ENCODE measurements at places on chromosomes 7 and 10.
A peak's percentile ranks its signal among the peaks of the same experiment; 100 is the strongest.

DNA sequence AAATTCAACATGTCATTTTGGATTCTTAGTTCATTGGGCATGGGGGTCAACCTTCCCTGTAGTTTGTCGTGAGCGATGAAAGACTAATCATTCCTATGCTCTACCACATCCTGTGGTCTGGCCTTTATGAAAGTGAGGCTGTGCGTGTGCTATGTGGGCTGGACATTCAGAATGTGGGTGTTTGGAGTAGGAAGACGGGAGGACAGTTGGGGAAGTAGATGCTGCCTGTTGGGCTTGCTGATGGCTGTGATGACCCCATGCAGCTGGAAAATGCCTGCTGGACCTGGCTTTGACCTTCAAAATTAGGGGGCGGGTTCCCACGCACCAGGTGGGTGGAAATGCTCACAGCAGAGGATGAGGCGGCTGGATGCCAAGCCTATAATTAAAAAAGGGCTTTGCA lies 90.9 kb upstream of the MKI67 start:
- no peak for DNase-seq

- no peak for DNase-seq
Observed at GRCh38 chr10:61541960-61542359, 88.8 kb upstream of the TMEM26 start.

DNA sequence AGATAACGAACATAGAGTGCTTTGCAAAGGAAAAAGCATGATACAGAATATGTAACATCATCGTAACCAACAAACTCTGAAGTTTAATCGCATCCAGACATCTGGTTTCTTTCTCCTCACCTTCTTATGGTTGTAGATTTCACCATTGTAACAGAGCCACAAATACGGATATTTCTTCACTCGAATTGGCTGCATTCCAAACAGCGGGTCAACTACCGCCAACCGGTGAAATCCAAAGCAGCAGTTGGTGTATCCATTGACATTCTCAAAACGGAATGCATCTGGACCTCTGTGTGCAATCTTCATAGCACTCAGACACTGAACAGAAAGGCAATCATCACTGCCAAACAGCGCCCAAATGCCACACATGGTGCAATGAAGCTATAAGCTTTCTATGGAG lies 3.4 kb downstream of the ASNS start:
- no peak for DNase-seq

DNA sequence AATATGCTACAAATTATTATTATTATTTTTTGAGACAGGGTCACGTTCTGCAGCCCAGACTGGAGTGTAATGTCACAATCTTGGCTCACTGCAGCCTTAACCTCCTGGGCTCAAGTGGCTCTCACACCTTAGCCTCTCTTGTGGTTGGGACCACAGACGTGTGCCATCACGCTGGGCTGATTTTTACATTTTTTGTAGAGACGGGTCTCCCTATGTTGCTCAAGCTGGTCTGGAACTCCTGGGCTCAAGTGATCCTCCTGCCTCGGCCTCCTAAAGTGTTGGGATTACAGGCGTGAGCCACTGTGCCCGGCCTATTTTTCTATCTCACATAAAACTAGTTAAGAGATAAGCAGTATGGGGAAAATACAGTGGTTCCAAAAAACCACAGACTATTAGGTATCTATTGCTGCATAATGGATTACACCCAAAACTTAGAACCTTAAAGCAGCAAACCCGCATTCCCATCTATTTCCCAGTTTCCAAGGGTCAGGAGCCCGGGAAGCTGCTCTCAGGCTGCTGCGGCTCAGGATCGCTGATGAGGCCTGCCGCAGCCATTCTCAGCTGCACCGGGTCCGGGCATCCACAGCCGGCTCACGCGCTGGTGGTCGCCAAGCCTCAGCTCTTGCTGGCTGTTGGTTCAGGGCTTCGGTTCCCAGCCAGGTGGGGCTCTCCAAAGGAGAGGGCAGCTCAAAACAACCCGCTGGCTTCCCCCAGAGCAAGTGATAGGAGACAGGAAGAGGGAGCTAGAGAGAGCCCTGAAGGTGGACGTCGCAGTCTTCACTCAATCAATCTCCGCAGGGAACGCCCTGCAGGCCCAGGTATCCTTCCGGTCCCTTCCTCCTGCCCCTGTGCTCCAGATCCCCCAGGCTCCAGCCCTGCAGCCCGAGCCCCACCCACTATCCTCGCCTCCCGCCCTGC lies 128.2 kb downstream of the UBE2H start:
- no peak for DNase-seq

DNA sequence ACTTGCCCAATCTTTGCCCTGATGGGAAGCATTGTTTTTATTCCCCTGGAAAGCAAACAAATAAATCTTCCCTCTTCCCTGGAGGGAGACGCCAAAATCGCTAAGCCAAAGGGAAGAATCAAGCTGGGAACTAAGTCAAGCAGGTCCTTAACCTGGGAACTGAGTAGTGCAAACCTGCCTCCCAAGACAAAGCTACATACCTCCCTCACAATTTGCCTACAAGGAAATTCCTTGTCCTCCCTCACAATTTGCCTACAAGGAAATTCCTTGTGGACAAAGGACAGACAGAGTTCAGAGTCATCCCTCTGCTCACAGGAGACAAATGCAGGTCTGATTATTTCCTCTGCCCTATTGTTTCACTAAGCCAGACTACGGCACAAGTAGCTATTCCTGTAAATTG lies 50.5 kb downstream of the SPOCK2 start:
- DNase-seq = no peak

DNA sequence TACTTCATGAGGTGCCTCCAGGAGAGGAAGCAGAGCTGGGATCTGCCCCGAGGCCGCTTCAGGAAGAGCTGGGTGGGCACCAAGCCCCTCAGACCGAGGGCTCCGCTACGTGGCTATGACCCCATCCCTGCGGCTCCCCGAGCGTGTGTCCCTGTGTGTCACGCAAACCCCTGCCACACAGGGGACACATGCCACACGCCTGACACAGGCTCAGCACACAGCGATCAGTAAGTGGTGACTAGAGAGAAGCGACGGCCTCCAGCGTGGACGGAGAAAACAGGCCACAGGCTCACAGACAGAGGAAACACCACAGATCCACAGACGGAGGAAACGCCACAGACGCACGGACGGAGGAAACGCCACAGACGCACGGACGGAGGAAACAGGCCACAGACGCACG lies 18.5 kb downstream of the DIP2C start:
- no peak for DNase-seq

GRCh38 chr10:121754666-121755065 lies 156.4 kb upstream of the FGFR2 start:
- DNase-seq = no peak

DNA sequence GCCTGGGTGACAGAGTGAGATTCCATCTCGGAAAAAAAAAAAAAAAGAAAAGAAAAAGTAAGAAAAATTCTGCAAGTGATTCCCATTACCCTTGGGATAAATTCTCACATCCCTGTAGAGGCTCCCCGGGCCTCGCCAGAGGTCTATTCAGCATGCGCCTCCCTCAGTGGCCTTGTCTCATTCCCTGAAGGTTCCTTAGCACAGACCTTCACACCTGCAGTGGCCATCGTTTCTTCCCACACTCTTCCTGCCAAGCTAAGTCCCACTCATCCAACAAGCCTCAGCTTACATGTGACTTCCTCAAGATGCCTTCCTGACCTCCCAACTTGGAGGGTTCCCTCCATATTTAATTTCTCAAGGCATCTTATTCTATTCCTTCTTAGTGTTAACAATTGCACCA lies 20.9 kb upstream of the BAG3 start:
- DNase-seq = no peak

DNA sequence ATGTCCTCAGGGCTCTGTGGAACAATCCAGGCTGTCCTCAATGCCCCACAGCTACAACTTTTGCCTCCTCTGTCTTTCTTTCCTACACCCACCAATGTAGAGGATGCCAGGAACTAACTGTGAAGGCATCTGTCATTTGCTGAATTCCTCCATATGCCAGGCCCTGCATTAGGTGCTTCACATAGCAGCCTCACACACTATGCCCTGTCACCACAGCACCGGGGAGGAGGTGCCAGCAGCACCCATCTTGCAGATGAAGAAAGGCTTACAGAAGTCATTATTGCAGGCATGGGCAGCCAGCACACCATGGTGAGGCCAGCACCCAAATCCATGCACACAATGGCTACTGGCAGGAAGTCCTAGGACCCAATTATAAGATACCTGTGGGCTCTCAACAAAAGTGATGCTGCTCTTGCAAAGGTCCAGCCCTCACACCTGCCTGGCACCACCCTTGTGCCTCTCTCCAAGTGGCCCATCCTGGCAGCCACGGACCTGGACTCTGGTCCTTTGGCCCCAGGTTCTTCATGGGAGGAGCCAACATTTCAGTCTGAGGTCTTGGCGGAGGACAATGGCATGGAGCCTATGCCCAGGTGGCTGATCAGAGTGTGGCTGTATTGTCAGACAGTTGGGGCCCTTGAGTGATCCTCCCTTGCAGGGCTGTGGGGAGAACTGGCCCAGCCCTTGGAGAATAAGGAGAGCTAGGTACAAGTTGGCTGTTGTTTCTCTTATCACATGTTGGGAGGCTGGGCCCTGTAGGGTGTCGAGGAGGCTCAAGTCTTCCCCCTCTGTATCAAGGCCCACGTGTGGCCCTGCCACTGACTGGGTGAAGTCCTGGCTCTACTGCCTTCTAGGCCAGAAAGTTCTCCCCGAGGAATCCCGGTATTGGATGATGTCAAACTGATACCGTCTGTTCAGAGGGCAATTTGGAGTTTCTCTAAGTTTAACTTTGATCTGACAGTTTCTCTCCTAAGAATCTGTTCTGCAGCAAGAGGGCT lies 14.4 kb upstream of the MYL7 start:
- DNase-seq = no peak

GRCh38 chr10:14579405-14579804 lies 195.3 kb downstream of the FAM107B start:
- no peak for DNase-seq

GRCh38 chr7:50367100-50367499 lies 62.6 kb downstream of the IKZF1 start:
- DNase-seq = no peak

GRCh38 chr10:13998163-13998835 lies 332.4 kb downstream of the FRMD4A start:
- DNase-seq = no peak

- DNase-seq = peak; percentile 92
Observed at GRCh38 chr7:27160546-27161213, 4.2 kb upstream of the HOXA7 start.

- DNase-seq = no peak
Observed at GRCh38 chr10:33150889-33151288, 183.6 kb downstream of the NRP1 start.

DNA sequence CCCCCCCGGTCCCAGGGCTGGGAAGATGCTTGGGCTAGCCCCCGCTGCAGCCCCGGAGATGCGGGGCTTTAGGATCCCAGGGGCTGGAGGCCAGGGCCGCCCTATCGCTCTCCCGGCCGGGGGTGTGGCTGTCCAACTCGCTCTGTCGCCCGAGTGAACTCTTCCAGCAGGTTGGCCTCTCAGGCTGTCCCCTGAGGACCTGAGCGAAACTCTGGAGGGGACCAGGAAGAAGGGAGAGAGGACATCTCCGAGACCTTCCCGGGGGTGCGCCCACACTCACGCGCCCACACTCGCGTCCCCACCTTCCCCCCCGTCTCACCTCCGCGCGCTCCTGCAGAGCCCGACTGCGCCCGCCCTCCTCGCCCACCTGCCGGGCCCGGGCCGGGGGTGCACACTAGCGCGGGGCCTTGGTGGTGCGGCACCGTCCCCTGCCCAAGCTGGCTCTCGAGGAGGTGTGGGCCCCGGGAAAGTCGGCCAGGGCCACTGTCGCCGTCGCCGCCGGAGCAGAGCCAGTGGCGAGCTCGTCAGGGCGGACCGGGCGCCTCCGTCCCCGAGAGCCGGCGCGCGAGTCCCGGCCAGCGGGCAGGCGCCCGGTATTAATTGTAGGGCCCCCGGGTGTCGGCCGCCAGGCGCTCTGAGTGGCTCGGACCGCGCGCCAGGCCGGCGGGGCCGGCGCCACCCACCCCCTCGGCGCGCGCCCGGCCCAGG lies 101.7 kb upstream of the SVIL start:
- peak; percentile 60 for DNase-seq

DNA sequence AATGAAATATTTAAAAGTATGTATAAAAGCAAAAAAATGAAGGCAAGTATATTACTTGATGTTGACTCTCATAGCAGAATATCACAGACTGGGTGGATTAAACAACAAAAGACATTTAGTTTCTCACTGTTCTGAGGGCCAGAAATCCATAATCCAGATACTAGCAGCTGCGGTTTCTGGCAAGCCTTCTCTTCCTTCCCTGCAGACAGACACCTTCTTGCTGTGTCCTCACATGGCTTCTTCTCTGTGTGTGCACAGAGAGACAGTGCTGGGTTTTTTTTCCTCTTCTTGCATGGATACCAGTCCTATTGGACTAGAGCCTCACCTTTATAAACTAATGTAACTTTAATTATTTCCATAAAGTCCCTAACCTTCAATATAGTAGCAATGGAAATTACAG lies 127.9 kb upstream of the AKR1E2 start:
- no peak for DNase-seq

- no peak for DNase-seq
Observed at GRCh38 chr10:5691786-5692185, 7.1 kb downstream of the TASOR2 start.

DNA sequence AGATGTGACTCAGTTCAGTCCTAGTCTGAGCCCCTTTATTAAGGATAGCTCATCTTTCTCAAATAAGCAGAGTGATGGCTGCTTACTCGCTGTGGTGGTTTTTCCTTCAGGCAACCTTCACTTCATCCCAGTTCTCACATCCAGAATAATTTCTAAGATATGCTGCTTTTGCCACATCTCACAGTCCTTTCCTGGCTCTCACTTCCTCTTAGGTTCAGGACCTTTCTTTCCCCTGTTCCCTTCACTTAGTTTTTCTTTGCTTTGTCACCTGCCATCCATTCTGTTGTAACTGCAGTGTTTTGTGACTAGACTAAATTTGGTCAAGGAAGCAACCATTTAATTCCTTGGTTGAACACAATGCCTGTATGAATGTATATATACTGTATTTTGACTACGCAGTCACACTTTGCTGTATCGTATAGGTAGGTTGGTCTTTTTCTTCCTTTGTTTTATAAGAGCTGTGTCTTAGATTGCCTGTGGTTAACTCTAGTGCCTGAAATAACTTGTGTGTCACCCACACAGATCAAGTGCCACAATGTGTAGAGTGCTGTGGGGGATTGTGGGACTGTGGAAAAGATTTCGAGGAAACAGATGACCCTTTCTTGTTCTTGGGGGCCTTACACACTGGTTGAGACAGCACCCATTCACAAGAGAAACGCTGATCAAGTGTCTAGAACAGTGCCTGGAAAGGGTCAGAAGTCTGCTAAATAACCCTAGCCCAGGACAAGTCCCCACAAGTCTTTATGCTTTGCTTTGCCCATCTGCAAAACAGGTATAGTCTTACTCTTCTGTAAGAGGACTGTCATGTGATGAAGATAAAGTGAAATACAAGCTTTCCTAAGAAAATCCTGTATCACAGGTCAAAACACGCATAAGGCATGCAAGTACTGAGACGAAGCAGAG lies 2.6 kb downstream of the ZNF655 start:
- no peak for DNase-seq

- no peak for DNase-seq
Observed at GRCh38 chr10:43870968-43871439, 222.3 kb upstream of the ZNF32 start.

GRCh38 chr10:47456079-47456785 lies 27.7 kb downstream of the ANXA8 start:
- no peak for DNase-seq

GRCh38 chr7:83836028-83836427 lies 187.1 kb upstream of the SEMA3E start:
- no peak for DNase-seq
